Activated CD4-positive, CD25-positive, alpha-beta regulatory T cell (primary cell): ENCODE measurements at places on chromosomes 13 and 19.

GRCh38 chr13:24261566-24261965 is 47.8 kb upstream of the C1QTNF9 start:
- no peak for DNase-seq

GRCh38 chr19:18612772-18613588 is at the start of gene TMEM59L:
Gene TMEM59L, plus strand, starts transcription at chr19:18612870. Its CDS starts 89 bp downstream, at chr19:18612959.
- peak; percentile 18 for DNase-seq

GRCh38 chr13:61362522-61362921 is 53.1 kb downstream of the PCDH20 start:
- DNase-seq = no peak

DNA sequence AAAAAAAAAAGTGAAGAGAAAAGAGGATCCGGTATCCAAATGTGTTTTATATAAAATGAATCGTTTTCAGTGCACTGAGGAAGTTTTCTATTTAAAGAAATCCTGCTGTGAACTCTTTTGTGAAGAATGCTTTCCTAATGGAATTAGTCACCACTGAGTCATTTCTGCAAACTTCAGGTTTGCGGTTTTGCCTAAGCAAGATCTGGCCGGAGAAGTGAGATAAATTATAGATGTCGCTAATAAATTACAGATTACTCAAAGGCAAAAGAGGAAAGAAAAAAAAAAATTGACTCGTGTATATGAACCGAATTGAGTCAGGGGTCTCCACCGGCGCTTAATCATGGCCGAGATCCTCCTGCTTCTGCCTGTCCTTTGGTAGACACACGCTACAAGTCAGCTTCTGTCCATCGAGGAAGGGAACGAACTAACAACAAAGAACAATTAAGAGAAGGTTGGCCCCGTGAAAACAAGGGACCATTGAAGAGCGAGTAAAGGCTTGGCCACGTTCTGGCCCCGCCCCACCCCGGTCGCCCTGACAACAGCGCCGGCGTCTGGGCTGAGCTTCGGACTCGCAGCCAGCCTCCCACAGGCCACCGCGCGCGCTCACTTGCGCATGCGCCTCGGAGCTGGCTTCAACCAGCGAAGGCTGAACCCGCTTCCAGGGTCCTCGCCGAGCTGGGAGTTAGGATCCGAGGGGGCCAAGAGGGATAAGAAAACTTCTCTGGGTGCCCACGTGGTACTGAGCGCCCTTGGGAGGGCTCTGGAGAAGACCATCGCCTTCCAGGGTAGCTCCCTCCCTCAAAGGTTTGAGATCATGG is 33.0 kb upstream of the MRI1 start:
- peak; percentile 86 for DNase-seq

DNA sequence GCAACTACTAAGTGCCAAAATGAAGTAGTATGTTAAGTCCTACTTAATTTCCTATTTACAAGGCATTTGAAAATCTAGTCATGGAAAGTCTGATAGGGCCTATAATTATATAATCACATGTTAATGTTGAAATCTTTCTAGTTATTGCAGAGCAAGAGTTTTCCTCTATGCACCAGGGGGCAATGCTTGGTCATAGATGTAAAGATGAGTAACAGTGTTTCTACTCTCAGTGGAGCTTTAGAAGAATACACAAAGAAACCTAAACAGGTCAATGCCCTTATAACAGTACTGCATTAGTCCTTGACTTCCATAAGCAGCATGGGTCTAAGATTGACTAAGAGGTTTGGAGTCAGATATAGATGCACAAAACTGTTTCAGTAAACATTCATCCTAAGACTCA is 218.7 kb downstream of the KCTD12 start:
- no peak for DNase-seq

GRCh38 chr13:68257111-68257842 is 1027.1 kb upstream of the PCDH9 start:
- DNase-seq = no peak

GRCh38 chr13:113917594-113918371 is 53.9 kb upstream of the GAS6 start:
- no peak for DNase-seq

DNA sequence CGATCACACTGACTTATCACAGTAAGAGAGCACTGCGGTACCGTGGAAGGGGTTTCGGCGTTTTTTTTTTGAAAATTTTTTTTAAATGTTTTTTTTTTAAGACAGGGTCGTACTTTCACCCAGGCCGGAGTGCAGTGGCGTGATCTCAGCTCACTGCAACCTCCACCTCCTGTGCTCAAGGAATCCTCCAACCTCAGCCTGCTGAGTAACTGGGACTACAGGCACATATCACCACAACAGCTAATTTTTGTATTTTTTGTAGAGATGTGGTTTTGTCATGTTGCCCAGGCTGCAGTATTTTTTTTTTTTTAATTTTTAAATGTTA is 19.0 kb downstream of the LTBP4 start:
- no peak for DNase-seq

DNA sequence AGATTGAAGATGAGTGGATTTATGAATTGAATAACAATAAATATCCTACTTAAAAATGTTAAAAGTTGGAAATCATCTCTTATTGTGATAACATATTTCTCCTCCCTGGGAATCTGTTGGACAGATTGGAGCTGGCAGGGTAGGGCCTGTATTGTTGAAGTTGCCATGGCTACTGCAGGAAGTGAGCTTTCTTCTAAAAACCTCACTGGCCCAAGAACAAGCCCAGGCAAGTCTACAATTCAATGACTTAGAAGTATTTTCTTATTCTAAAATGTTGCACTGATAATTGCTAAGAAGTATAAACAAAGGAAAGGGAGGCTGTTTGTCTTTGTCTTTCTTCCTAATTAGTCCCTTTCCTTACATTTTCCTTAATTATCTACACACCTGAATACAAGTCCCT is 112.1 kb downstream of the DLEU7 start:
- DNase-seq = no peak
